ENCODE measurements at places on chromosomes 16 and 17. TPM values are rescaled to one million over a fixed set of nuclear protein-coding genes. Genes with fewer than 3 reads are reported as not detected.

GRCh38 chr17:1413281-1413791 is 13.3 kb upstream of the YWHAE start:
- H3K4me1 ChIP-seq = peaks cover 2% of the 10 kb centered on the region
- no peak overlapping the region for H3K4me3 ChIP-seq
- H3K27me3 ChIP-seq = no peaks in the 10 kb centered on the region
- DNase-seq = no peak
- H3K36me3 ChIP-seq = no peaks in the 10 kb centered on the region

DNA sequence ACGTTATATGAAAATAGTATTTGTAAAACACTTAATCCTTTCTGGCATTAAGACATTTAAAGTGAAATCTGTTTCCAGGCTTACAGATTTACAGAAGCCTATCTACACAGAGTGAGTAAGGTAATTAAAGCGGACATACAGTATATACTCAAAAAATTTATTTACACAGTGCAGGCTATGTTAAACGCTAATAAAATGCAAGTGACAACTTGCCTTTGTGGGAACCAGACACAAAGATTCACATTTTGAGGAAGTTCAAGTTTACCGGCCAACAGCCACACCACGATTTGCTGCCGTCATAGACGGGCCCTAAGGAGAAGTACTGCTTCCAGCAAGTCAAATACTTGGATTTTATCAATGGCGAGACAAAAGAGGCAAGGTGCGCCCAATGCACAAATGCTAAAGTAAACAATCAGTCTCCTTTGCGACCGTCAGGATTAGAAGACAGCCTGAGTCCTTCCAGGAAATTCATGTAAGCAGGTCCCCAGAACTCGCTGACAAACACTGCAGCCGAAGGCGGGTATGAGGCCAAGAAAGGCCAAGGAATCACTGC is 801 bp downstream of the VPS35 start:
- no peak for DNase-seq
- H3K27me3 ChIP-seq = no peaks in the 10 kb centered on the region
- no peak overlapping the region for H3K4me3 ChIP-seq

DNA sequence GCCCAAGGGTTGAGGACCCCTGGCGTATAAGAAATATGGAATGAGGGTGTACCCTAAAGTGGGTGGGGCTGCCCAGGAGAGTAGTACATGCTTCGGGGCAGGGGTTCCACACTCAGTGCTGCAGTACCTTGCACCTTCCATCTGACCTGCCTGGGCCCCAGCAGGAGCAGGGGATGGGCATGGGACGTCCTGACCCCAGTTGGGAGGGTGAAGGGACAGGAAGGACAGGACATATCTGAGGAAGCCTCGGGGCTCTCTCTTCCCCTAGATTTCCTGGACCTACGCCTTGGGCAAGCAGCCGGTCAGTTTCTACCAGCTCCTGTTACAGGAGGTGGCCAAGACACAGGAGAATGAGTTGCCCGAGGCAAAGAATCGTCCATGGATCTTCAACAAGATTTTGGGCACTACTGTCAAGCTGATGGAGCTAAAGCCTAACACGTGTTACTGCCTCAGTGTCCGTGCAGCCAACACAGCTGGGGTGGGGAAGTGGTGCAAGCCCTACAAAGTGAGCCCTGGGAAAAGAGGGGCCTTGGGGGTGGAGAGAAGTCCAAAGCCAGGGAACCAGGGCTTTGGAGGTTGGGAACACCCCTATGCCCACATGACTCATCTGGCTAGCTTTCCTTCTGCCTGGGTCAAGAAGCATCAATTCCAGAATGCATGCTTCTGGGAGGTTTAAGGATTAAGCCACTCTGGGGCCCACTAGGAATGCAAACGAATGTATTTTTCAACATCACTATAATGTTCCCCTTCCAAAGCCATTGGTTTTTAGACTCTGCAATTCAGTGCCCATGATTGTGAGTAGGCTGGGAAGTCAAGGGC is 7.9 kb downstream of the FNDC8 start:
- H3K27me3 ChIP-seq = no peaks in the 10 kb centered on the region
- no peak overlapping the region for H3K4me3 ChIP-seq
- peaks cover 9% of the 10 kb centered on the region for H3K36me3 ChIP-seq
- no peaks in the 10 kb centered on the region for H3K4me1 ChIP-seq
- H3K27ac ChIP-seq = no peak overlapping the region
- no peak for DNase-seq

DNA sequence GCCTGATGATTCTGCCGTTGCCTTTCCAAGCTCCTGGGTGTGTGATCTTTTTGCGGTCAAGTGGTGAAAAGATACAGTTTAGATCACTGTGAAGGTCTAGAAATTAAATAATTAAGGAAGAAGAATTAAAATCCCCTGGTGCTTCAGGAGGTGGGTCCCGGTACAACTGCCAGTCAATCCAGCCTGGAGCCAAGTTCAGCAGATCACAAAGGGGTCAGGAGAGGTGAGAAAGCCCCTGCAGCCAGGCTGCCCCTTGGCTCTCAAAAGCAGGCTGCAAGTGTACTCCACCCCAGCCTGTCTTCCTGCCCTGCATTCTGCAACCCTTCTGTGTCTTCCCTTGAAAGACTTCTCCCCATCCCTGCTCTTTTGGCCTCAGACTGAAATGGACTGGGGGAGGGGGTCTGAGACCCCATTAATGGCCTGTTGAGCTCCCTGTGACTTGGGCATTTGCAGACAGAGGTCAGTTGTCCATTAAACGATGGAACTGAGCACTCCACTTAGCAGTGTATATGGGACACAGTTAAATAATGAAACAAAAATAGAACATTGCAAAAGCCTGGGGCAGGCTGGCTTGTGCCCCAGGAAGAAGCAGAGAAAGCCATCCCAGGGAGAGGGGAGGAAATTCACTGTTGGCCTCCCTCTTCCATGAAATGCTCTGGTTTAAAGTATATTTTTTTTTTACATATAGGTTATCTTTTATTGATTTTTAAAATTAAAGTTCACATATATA is 15.1 kb downstream of the CACNG5 start:
- H3K27ac ChIP-seq = no peak overlapping the region
- H3K4me3 ChIP-seq = no peak overlapping the region
- H3K4me1 ChIP-seq = no peaks in the 10 kb centered on the region
- no peak for DNase-seq

GRCh38 chr17:9330611-9331271 is 244.9 kb downstream of the STX8 start:
- peak overlapping the region; percentile 81 for H3K27ac ChIP-seq
- H3K27me3 ChIP-seq = peaks cover 4% of the 10 kb centered on the region
- DNase-seq = no peak
- no peak overlapping the region for H3K4me3 ChIP-seq
- H3K4me1 ChIP-seq = peaks cover 13% of the 10 kb centered on the region

GRCh38 chr17:41539979-41540701 is 12.0 kb upstream of the KRT19 start:
- no peak for DNase-seq
- no peak overlapping the region for H3K4me3 ChIP-seq
- peak overlapping the region; percentile 3 for H3K27ac ChIP-seq

DNA sequence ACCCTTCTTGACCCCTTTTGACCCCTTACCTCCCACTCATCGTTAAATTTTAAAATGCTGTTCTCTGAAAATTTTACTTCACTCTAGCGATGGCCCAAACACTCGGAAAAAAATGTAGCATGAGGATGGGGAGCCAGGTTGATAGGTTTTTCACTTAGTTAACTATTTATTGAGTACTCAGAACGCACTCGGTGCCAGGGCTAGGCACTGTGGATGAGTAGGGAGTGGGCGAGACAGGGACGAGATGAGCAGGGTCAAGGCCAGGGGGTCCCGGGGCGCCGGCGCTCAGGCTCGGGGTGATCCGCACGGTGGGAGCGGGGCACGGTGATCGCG is 392 bp downstream of the ZSCAN32 start:
- H3K27me3 ChIP-seq = no peaks in the 10 kb centered on the region
- H3K4me3 ChIP-seq = peak overlapping the region; percentile 85
- H3K27ac ChIP-seq = peak overlapping the region; percentile 91
- H3K36me3 ChIP-seq = peaks cover 61% of the 10 kb centered on the region

PIGW gene
- 7.3 TPM for total RNA-seq

ITGB4 gene
- total RNA-seq = 14.8 TPM

HOXB3 gene
- 32.1 TPM for total RNA-seq

ADORA2B gene
- total RNA-seq = 0.67 TPM

CBLN1 gene
- total RNA-seq = 0.62 TPM

PTGES3L gene
- total RNA-seq = 6.5 TPM

CTRB2 gene
- total RNA-seq = not detected

All from progenitor cell of endocrine pancreas (in vitro differentiated cells).